ENCODE measurements at places on chromosomes 2 and 18.

- no peak for DNase-seq
These were observed 117.3 kb downstream of the MSH2 start for GRCh38 chr2:47520302-47520630.

DNA sequence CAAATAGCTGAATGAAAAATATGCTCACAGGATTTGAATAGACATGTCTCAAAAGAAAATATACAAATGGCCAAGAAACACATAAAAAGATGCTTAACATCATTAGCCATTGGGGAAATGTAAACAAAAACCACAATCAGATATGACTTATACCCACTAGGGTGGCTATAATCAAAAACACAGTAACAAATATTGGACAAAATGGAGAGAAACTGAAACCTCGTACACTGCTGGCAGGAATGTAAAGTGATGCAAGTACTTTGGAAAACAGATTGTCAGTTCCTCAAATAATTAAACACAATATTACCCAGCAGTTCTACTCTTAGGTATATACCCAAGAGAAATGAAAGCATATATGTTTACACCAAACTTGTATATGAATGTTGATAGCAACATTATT is 213.0 kb downstream of the PHLPP1 start:
- no peak for DNase-seq

DNA sequence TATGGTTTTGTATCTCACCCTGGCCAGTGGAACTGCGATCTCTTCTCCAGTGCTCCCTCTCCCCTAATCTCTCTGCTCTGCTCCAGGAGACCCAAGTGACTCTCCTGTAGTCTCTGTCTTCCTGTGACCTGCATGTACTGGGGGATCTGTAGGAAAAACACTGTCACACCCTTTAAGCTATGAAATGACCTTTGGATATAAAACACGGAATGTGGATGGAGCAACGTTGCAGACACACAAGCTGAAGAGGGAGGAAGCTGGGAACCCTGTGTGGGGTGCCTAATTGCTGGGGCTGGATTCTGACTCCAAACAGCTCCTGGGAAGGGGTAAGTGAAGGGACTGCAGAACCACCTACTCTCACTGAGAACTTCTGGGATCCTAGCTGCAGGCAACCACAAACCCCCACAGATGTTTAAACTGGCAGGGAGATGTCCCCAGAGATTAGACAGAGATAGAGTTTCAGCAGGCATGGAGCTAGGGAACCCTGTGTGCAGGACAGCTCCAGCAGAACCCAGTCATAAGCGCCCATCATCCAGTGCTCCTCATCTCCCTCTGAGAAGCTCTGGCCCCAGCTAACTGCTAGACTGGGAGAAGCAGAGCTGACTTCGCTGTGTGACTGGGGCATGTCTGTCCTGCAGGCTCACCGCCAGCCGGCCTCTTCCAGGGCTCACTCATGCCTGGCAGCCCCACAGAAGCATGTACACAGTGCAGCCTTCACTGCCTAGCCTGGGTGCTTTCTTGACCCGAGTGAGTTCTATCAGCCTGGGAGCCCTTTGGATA is 482.7 kb upstream of the SETBP1 start:
- no peak for DNase-seq

DNA sequence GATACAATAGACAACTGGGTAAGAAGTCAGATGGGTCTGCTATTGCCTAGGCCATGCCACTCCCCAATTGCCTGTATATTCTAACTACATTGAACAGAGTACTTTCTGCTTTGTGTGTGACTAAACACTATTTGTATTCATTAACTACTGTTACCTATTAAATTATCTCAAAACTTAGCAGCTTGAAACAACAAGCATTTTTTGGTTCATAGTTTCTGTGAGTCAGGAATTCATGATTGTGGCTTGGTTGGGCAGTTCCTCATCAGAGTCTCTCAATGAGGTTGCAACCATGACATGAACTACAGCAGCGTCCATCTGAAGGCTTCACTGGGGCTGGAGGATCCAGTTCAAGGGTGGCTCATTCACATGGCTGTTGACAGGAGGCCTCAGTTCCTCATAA is 205.7 kb downstream of the EN1 start:
- DNase-seq: no peak

DNA sequence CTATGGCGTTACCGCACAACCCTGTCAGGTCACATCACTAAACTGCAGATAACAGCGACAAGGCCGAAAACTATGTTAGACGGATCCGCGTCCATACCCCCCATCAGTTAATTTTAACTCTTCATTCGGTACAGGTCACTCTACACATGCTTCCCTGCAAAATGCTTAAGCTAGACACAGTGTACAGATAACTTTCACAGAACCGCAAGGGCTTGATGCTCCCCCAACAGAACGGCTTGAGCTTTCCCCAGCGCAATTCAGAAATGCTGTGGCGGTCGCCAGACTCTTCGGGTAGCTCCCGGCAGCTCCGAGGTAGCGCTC is 283 bp upstream of the RBBP8 start:
- no peak for DNase-seq

- no peak for DNase-seq
These were observed 118.6 kb upstream of the ATP8B1 start for GRCh38 chr18:57921708-57922107.

DNA sequence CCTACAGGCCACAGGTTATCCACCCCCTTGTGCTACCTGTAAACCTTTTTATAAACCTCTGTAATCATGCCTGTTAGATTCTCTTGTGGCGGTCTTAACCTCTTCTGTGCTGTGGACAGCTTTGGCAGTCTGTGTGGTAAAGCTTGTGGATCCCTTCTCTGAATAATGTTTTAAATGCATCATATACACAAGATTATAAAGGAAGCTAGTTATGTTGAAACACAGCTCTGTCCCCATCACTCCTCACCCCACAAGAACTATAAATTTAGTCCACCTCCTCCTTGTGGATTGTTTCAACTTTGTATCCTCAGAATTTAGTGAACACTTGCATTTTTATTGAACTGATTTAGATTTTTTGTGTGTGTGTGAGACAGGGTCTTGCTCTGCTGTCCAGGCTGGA is 107.7 kb downstream of the ICA1L start:
- DNase-seq: no peak

DNA sequence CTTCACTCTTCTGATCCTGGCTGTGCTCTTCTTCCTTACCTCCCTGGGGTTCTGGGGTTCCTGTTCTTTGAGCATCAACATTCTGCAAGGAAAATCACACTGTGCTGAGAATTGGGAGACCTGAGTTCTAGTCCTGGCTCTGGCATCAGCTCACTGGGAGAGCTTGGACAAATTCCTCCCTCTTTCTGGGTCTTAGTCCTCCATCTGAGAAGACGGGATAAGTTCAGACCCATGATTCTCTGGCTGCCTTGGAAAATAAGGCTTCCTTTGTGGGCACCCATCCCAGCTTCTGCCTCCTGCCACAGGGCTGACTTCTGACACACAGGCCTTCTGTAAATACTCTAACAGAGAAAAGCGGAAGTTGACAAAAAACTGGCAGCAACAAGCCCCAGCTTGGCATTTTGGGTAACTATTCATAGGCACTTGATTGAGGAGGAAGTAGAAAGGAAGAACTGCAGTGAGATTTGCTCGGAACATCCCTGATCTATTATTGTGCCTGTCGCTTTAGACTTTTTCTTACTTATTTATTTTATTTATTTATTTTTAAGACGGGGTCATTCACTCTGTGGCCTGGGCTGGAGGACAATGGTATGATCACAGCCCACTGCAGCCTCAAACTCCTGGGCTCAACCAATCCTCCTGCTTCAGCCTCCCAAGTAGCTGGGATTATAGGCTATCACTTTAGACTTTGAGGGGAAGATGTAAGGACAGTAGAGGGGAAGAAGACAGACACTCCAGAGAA is 7.9 kb downstream of the PCBP1 start:
- DNase-seq: no peak

DNA sequence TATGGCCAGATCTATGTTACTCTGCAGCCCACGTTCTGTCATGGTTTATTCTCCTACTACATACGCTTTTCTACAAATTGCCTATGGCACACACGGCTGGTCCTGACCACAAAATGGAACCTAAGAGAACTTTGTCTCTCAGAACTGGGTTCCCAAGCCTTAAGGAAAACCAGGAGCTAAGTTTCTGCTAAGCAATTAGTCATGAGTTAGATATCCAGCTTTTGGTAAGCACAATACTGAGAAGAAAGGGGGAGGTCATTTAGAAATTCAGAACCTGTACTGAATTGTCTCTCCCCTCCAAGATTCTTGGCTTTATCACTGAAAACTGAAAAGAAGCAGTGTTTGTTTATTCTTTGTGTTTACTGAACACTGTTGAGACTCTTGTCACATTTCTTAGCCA is 283.5 kb upstream of the TANK start:
- DNase-seq: no peak

DNA sequence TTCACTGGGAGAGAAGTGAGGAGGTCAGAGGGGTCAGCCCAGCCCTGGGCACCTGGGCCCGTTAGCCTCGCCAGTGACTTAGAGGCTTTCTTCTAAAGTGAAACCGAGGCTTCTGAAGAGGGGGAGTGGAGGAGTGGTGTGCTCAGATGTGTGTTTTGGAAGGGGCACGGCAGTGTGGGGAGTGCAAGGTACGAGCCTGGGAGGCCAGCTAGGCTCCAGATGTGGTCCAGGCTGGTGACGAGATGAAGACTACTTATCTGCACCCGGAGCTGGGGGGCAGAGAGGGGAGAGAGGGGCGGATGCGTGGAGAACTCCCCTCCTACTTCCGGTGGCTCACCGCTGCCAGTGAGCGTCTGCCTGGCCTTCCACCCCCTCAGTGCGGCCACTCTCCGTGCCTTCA is 371.3 kb upstream of the HS6ST1 start:
- DNase-seq: no peak

GRCh38 chr2:186950694-186951093 is 101.7 kb upstream of the ZSWIM2 start:
- DNase-seq: no peak

DNA sequence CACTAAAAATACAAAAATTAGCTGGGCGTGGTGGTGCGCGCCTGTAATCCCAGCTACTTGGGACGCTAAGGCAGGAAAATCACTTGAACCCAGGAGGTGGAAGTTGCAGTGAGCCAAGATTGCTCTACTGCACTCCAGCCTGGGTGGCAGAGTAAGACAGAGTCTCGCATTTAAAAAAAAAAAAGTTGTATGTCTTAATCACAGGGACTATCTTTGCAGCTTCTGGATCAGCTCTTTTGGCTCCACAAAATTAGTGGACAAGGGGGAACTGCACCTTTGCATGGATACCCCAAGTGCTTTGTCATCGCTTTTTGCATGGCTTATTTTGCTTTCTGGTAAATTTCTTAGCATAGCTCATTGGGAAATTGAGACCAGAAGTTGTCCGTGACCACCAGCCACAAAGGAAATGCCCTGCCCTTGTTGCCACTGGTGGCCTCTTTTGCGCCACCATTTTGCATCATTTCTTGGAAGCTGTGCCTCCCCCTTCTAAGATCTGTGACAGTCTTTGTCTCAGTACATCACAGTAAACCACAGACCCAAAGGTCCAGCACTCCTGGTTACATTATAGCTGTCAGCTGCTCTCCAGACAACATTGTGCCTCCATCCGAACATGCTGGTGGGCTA is 43.9 kb upstream of the PCBP1 start:
- no peak for DNase-seq

DNA sequence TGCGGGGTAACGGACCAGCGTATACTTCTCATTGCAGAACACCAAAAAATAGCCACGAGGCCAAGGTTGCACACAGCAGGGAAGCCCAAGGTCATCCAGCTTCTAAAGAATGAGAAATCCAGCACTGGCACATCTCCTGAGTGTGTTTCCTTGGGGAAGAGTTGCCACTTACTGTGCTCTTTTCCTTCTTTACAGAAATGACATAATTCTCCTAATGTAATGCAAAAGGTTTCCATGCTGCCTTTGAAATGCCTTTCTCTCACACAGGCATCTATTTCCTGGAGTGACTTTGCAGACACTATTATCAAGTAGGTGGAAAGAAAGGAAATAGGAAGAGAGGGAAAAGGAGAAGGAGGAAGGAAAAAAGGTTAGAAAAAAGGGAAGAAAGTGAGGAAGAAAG is 862.1 kb upstream of the CELF4 start:
- no peak for DNase-seq

DNA sequence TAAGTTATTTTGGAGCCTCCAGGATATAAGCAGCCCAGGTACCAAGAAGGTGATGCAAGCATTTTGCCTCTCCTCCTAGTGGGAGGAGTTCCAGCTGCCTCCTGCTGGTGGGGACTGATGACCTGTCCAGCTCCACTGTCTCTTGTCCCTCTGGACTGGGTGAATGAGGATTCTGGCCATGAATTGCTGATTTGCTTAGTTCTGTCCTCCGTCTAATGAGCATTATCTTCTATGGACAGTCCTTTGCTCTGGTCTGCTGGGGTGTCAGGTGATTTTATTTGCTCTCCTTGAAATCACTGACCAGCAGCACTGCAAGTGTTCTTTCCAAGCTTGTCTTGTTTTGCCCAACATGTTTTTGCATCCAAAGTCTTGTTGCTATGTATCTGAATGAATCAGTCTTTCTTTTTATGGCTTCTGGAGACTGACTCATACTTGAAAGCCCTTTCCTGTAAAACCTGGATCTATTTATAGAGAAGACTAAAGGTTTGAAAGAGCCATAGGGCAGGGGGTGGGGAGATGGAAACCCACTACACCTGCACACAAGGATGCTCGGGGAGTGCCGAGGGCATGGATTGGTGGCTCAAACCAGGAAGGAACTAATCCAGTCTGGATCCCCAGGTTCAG is 40.5 kb upstream of the EFHD1 start:
- no peak for DNase-seq

DNA sequence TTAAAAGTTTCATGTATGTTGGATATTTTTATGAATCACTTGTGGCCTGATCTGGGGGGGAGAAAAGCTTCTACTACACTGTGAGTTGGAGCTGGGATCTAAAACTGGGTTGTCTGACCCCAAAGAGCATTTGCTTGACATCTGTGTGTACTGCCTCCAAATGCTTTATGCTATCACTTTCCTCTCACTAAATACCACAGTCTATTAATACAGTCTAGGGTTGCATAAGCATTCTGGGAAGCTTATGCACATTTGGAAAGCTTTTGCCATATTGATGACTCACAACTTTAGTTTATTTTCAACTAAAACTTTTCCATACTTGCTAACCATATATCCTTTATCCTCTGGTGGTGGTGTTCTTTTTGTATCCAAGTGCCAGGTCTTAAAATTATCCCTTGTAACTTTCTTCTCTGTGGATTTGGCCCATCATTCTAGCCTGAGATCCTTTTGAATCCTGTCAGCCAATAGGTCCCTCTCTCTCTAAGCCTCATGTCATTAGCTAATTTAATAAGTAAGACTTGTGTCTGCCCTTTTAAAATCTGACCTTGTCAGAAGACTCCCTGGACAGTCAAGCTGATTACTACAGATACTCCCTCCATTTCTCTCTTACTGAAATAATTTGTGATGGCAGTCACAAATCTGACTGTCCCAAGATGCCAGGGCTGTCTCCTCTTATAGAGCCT is 72.7 kb downstream of the NXPH2 start:
- no peak for DNase-seq

All from cerebellar nuclear complex (tissue), 1 donor.